Hindlimb muscle (tissue), 1 donor: ENCODE measurements at places on chromosomes 7 and 10. TPM values are rescaled to one million over a fixed set of nuclear protein-coding genes. Genes with fewer than 3 reads are reported as not detected.

The MYL10 gene
- 9.0 TPM for polyA plus RNA-seq

The CDC123 gene
- 80.7 TPM for polyA plus RNA-seq

The TBC1D12 gene
- 10.7 TPM for polyA plus RNA-seq

The ENKUR gene
- 0.30 TPM for polyA plus RNA-seq

The SPDYE2 gene
- polyA plus RNA-seq = 14.8 TPM

The MMD2 gene
- polyA plus RNA-seq = not detected

The SUGCT gene
- 1.3 TPM for polyA plus RNA-seq

The CTBP2 gene
- polyA plus RNA-seq = 41.4 TPM

The EMX2 gene
- polyA plus RNA-seq = 9.0 TPM

The PRKAR1B gene
- polyA plus RNA-seq = 35.7 TPM

The PNLIPRP2 gene
- not detected for polyA plus RNA-seq

The SPDYE8 gene
- 0.41 TPM for polyA plus RNA-seq

The NPS gene
- not detected for polyA plus RNA-seq

The NME8 gene
- polyA plus RNA-seq = not detected

The TNS3 gene
- polyA plus RNA-seq = 24.9 TPM

The MLXIPL gene
- 1.7 TPM for polyA plus RNA-seq

The KMT2C gene
- polyA plus RNA-seq = 44.4 TPM

The MTERF1 gene
- 8.4 TPM for polyA plus RNA-seq

The SPDYE2B gene
- 5.1 TPM for polyA plus RNA-seq

The OR9A2 gene
- not detected for polyA plus RNA-seq
